ENCODE measurements at places on chromosomes 6 and 20.

GRCh38 chr6:90044833-90045381 lies 150.6 kb downstream of the GJA10 start:
- no peak for DNase-seq

DNA sequence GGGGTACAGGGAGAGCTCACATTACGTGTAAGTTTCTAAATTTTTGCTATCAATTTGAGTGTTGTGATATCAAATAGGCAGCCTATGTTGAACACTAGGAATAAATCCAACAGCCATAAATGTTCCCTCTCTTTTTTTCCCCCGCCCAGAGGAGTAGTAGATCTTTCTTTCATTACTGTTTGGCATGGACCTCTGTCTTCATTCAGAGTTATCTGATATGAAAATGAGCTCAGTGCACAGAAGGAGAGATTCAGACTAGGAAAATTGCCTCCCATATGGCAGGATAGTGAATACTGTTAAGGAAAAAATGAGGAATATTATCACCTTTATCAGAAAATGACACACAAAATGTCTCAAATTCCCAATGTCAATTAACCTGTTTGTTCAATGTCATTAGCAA lies 110.0 kb upstream of the EYS start:
- no peak for DNase-seq

DNA sequence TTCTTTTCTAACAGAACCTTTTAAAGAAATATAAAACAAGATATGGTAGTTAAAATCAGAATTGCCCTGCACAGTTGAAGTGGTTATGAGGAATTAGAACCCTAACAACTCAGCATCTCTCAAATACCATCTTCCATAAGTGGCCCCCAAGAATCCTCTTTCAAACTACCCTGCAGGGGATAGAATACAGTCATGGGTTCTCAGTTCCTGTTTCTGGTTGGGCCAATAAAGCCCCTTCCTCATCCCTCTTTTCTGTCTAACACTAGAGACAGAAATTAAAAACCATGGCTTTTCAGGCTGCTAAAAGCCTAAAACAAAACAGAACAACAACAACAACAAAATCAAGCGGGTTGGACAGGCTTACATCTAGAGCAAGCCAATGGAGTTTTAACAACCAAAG lies 6.7 kb upstream of the LCA5 start:
- DNase-seq = no peak

DNA sequence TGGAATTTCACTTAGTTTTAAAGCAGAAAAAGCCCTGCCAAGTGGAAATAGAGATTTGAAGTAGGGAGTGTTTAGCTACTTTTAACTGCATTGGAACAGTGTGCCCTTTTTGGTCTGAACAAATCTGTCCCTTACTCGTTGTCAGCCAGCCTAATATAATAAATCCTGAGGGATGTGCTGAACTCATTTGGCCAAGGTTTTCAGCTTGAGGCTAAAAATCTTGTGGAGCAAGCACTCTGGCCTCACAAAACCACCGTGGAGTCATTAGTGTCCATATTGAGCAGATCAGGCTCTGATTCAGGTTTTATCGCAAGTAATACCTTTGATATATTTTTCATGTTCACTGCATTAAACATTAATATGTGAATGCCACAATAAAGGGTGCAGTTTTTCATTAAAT lies 383.5 kb downstream of the FRK start:
- no peak for DNase-seq

GRCh38 chr6:56806368-56806767 lies 148.5 kb upstream of the BEND6 start:
- DNase-seq = no peak

DNA sequence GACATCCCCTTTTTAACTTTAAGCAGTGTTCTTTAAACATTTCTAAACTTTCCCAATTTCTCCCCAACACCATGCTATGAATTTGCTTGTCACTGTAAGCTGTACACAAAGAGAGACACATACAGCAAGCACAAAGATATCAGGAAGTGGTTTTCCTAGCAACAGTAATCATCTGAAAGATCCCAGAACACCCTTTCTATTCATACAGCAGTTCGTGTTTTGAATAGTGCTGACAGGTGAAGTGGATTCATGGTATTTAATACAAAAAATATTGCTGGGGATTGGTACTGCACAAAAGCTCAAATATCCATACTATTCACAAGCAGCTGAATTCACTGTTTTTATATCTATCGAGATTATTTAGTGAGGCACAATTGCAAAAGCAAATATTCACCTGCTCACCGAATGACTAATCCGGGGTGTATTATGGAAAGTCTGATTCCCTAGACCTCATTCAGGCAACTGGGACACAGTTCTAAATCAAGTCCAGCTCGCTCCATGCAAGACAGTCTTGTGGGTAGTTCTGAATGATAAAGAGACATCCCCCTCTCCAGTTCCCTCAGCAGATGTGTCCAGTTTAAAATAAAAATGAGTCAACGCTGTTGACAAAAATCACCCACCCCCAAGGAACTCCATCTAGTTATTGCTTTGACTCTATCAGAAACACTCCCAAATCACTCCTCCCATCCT lies 107.1 kb upstream of the TSHZ2 start:
- no peak for DNase-seq

DNA sequence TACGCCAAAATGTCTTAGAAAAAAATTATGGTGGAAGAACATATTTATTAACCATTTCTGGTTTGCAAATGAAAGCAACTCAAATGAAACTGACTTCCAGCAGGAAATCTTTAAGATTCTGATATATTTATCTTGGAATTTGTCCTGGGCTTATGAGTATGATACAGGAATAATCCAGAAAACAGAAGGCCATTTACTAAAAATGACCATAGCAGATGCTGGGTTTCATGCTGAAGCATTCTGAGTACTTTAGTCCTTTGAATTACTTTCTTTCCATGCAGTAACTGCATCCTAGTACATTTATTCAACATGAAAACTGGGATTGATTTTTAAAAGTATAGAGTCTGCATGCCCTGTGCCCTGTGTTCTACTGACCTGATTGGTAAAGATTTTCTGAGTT lies 172.4 kb downstream of the CLVS2 start:
- no peak for DNase-seq

GRCh38 chr6:118467181-118467580 lies 80.9 kb upstream of the PLN start:
- DNase-seq = no peak

DNA sequence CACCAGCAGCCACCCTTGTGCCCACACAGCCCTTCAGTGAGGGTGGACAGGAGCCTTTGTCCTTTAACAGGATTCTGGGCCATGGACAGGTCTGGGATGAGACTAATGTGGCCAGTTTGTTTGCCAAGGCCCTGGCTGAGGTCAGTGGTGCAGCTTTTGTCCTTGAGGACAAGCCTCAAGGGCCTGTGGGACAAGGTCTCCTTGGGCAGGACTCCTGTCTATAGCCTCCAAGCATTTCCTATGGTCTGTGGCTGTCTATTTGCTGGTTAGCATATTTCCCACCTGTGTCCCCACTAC lies 44.1 kb downstream of the SUN5 start:
- DNase-seq = no peak

Measured in stimulated activated CD4-positive, alpha-beta T cell treated with anti-CD3 and anti-CD28 coated beads, Interleukin-2, amount 100 ng/mL, for 4 hours (primary cell).